ENCODE measurements at places on chromosomes 1 and 21. TPM values are rescaled to one million over a fixed set of nuclear protein-coding genes. Genes with fewer than 3 reads are reported as not detected.

The AMY1B gene
- not detected for total RNA-seq

The DDX59 gene
- total RNA-seq = 14.0 TPM

The GPBP1L1 gene
- total RNA-seq = 115 TPM

The AJAP1 gene
- 8.6 TPM for total RNA-seq

The SNRNP40 gene
- 121 TPM for total RNA-seq

The FAM151A gene
- not detected for total RNA-seq

The LIPI gene
- not detected for total RNA-seq

The BCAN gene
- 0.88 TPM for total RNA-seq

The CCT3 gene
- 524 TPM for total RNA-seq

The CLEC20A gene
- not detected for total RNA-seq

The PIK3R3 gene
- total RNA-seq = 11.4 TPM

The LCE1A gene
- not detected for total RNA-seq

The CLCA1 gene
- not detected for total RNA-seq

The EVA1B gene
- 5.5 TPM for total RNA-seq

The SH3BGR gene
- 4.3 TPM for total RNA-seq

The MCOLN2 gene
- total RNA-seq = 1.3 TPM

Data from H9 (cell line).